ENCODE measurements at places on chromosomes 3 and 15.

DNA sequence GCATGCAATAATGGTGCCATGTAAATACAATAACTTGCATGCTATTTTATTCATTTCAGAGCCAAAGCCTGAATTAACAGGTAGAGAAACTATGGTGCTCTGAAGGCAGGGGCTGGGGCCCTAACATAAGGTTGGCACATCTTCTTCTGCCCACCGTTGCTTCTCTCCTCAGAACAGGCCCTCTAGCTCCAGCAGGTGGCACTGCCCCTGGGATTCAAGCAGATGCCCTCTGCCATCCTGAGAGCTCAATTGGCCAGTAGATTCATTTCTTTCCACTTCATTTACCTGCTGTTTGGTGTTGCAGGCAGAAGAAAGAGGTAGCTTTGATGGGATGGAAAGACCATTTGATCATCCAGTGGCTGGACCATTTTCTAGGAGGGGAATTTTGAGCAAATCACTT is 130.5 kb downstream of the FOXB1 start:
- DNase-seq: no peak

GRCh38 chr15:90994059-90994416 is 297 bp downstream of the PRC1 start:
- no peak for DNase-seq

DNA sequence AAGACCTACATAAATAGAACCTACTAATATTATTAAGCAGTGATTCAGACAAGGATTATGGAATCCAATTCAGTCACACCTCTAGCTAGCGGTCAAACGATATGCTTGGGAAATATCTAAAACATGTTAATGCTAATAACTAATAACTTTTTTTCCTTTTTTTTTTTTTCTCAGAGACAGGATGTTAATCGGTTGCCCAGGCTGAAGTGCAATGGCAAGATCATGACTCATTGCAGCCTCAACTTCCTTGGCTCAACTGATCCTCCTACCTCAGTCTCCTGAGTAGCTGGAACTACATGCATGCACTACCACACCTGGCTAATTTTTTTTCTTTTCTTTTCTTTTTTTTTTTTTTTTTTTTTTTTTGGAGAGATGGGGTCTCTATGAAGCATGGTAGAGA is 124.1 kb downstream of the NR2E3 start:
- no peak for DNase-seq

GRCh38 chr3:173065543-173065981 is 75.5 kb downstream of the SPATA16 start:
- DNase-seq: no peak

GRCh38 chr15:37425541-37425940 is 325.2 kb upstream of the MEIS2 start:
- DNase-seq: no peak

GRCh38 chr15:62756326-62756994 is 286.1 kb upstream of the TPM1 start:
- no peak for DNase-seq

- no peak for DNase-seq
Measured at GRCh38 chr15:36666228-36666905, 86.9 kb downstream of the CDIN1 start.

DNA sequence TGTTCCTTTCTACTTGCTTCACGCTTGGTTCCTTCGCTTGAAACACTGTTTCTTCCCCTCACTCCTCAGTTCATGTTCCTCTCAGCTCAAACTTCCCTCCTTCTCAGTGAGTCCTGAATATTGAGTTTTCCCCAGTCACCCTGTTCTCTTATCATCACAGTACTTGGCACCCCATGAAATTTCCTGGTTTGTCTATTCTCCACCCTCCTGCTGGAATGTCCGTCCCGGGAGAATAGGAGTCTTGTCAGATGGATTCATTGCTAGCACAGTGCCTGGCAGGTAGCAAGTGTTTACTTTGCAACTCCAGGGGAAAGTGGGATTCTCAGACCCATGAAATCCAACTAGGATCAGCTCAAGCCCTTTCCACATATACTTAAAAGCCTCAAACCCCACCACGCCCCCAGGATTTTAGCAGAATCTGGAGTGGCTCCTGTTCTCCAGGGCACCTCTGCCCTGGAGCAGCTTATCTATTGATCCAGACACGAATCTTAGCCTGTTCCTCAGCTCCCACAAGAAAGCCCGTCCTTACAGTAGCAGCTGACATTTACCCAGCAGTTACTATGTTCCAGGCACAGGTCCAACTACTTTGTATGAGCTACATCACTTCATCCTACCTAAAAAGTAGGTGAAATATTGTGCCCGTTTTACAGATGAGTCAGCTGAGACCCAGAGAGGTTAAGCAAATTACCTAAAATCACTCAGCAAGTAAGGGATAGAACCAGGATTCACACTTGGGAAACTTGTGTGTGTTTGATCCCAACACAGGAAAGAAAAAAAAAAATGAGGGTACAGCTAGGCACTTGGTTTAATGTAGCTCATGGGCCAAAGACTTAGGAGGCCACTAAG is 36.8 kb upstream of the MAP3K13 start:
- no peak for DNase-seq

DNA sequence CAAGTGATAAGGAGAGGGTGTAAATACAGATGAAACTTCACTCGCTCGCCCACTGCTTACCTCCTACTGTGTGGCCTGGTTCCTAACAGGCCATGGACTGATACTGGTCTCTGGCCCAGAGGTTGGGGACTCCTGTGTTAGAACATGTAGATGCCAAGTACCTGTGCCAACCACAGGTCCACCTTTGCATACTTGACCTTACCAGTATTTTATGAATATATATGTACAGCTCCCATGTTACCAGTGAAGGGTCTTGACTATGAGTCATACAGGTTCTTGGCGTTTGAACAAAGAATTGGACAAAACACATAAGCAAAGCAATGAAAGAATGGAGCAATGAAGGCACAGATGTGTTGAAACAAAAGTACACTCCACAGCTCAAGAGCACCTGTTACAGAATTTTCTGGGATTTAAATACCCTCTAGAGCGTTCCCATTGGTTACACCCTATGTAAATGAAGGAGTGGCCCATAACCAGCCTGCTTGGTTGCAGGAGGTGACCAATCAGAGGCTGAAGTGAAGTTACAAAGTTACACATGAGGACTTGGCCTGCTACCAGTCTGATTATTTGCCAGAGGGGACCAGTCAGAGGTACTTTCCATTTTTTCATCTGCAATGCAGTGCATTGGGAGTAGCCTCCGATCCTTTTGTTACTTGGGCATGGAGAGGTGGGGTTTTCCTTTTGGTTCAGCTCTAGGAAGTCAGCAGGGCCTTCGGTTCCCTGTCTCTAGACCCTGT is 1.7 kb upstream of the GFM1 start:
- no peak for DNase-seq

DNA sequence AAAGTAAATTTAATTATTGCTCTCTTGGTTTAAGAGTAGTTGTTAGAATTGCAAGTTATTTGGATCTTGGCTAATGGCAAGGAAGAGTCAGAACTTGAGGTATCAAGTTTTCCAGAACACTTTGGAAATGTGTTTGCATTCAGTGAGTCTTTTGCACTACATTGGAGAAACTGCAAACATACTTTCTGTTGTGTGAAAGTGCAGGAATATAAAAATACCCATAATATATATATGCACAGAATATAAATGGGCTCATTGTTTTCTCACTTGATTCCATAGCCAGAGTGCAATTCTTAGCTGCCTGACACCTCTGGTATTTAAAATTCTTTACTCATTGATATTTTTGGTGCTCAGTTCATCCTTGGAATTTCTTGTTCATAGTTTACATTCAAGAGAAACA is 92.9 kb downstream of the HCN4 start:
- no peak for DNase-seq

DNA sequence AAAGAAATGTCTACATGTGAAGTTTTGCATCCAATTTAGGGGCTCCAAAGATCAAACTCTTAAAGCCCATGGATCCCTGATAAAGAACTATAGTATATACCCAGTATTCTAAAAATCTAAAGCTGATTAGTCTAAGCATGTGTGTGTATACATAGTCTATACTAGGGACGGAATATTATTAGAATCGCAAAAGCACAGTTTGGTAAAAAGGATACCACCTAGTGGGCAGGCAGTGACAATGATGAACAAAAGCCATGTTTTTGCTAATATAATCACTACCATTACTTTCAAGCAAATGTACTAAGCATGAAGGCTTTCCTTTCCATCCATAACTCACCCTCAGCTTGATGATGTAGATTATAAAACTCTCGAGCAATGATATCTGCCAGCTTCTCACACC is 16.5 kb downstream of the POLQ start:
- DNase-seq: no peak

DNA sequence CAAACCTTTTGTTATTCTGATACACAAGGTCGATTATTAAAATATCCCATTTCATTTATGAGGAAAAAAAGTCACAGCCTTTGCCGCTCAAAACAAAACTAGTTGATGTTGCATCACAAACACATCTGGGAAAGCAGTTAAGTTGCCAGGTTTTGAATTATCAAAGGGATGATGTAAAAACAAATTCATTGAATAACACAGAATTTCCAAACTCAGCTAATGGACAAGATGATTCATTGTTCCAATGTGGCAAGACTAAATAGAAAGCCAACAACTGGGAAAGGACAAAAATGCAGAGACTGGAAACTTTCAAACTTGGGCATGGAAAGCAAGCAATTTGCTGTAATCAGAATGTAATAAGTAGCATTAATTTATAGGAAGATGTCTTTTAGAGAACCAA is 610.0 kb upstream of the ZNF385D start:
- no peak for DNase-seq

GRCh38 chr3:176867681-176868663 is 329.3 kb downstream of the TBL1XR1 start:
- no peak for DNase-seq

DNA sequence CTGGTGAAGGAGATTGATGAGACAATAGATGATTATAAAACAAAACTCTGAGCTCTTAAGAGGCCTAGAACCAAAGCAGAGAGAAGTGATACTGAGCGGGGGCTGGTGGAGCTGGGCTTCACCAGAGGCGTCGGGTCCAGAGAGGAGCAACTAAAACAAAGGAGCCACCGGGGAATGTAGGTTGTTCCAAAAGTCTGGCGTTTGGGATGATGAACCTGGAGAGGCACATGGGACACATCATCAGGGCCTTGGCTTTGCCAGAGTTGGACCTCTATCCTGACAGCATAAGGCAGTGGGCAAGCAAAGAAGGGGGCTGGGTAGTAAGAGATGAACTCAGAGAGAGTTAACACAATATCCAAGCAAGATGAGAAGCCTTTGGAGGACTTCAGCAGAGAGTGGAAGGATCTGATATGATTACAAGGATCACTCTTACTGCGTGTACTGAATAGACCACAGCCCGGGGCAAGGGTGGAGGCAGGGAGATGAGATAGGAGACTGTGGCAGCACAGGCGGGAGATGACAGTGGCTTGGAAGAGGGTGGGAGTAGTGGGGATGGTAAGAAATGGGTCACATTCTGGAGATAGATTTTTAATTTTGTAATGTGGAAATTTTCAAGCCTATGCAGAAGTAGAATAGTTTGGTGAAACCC is 36.0 kb upstream of the RASA2 start:
- no peak for DNase-seq

DNA sequence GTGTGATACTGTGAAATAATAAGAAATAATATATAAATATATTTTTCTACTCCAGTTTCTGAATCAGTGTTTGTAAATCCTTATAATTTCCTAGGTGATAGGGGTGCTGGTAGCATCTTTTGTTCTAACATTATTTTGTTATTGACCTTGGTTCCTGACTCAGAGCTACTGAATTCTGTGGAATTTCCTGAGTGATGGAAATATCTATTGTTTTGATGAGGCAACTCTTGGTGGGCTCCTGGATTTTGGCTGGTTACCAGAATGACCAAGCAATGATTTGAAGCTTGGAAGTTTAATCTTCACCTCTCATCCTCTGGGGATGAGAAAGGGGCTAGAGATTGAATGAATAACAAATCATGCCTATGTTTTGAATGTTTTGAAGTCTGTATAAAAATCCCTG is 377.3 kb downstream of the LPP start:
- DNase-seq: no peak

- DNase-seq: no peak
Measured at GRCh38 chr15:40763801-40764628, at the start of gene GCHFR. GCHFR (plus strand) TSS chr15:40764068; CDS start chr15:40764181, 113 bp downstream.

- DNase-seq: no peak
Measured at GRCh38 chr3:123791417-123791816, 92.7 kb downstream of the MYLK start.

DNA sequence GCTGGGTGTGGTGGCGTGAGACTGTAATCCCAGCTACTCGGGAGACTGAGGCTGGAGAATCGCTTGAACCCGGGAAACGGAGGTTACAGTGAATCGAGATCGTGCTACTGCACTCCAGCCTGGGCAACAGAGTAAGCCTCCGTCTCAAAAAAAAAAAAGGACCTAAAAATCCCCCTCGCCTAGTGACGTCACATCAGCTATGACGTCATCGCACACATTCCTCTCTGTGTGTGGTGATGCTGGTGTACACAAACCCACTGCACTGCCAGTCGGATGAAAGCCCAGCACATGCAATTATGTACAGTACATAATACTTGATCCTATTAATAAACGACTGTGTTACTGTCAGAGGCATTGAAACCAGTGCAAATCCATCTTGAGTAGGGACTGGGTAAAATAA is 40.2 kb upstream of the SEC61A1 start:
- DNase-seq: no peak

- no peak for DNase-seq
Measured at GRCh38 chr3:164407111-164407510, 671.2 kb downstream of the SI start.

DNA sequence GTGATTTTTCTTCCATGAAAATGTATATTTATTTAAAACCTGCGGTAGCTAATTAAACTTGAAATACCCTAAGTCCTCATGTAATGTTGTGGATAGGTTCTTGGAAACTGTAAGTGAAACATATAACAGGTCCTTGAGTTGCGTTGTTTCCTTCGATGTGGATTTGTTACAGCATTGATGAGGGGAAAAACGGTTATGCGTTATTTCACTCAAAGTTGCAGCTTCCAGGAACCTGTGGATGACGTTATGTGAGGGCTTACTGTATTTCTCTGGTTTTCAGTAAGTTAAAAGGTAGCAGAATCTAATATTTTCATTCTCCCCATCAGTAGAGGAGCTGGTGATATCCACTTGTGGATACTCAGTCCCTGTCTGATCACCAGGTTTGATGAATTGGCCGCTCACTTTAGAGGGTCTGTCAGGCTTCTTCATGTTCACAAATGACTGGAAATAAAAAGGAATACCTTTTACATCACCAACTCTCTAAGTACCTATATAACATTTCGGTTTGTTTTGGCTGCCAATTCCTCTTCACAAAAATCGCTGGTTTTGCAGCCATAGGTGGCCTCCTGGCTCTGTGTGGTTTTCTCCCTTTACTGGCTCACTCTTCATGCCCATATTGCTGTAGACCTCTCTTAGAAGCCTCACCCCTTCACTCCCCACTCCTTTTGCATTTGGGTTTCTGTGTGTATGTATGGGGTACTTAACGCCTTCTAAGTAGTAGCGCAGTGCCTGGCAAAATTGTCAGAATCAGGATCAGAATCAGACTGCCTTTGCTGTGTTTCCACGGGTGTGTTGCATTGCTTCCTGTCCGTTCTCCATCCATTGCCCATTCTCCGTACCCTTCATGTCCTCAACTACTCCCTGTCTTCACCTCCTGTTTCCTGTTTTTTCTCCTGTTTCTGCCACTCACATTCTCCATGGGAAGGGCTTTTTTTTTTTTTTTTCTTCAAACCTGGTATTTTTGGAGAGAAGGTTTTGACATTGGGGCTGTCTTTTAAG is 112.6 kb downstream of the FNDC3B start:
- no peak for DNase-seq

- no peak for DNase-seq
Measured at GRCh38 chr3:116770815-116771450, 61.4 kb downstream of the TUSC7 start.

Data from stimulated activated CD8-positive, alpha-beta memory T cell treated with anti-CD3 and anti-CD28 coated beads, Interleukin-4, amount 100 ng/mL, for 1 hour (primary cell).